ENCODE measurements at places on chromosomes 6 and 20.
A peak's percentile ranks its signal among the peaks of the same experiment; 100 is the strongest.

DNA sequence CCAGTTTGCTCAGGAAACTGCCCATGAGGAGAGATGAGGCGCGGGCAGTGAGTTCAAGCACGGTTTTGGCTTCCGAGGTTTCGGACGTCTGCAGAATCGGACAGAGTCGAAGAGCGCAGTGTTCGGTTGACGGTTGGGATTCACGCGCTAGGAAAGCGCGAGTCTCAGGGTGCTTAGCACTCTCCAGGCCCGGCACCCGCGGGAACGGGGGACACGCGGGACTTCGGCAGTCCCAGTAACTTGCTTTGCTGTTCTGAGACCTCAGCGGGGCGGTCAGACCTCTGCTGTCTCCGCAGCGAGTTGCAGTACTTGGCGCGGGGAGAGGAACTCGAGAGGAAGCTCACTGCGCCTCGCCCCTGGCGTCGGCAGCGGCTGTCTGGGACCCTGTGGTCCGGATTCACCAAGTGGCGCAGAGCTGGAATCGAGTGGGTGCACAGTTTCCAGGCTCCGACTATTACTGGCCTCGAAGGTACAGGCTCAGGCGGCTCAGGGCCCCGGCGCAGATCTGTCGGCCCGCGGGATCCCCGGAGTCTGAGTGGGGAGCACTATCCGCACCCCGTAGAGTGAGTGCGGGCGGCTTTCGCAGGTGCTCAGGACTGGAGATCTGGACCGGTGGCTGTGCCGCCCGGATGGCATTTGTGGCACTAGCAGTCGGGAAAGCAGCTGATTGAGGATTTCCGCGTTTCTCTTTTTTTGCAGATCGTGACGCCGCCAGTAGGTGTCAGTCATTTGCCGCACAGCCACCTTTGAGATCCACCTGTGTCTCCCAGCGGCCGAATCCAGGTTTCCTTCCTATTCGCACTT lies at the start of gene POM121L2:
TSS of gene POM121L2 (minus strand) at position 128 of the 804 bp plus-strand sequence. CDS start at position 25, 103 bp downstream.
- peak; percentile 28 for DNase-seq

DNA sequence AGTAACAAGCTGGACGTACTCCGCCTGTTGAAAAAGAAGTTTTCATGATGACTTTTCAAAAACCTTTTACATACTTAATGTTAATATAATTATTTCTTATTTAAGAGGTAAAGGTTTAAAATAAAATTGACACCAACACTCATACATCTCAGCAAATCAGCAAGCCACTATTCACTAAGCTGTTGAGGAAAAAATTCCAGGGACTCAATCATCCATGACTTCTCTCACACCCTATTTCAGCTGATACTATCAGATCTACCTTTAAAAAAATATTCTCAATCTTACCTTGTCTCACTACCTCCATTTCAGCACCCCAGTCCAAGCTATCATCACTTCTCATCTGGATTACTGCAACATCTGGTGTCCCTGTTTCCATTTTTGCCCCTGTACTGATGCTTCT lies 109.3 kb downstream of the HACE1 start:
- no peak for DNase-seq

GRCh38 chr6:25956226-25956625 lies 6.4 kb upstream of the TRIM38 start:
- no peak for DNase-seq

- peak; percentile 43 for DNase-seq
These were observed 1.9 kb downstream of the PHIP start for GRCh38 chr6:79076160-79076559.

DNA sequence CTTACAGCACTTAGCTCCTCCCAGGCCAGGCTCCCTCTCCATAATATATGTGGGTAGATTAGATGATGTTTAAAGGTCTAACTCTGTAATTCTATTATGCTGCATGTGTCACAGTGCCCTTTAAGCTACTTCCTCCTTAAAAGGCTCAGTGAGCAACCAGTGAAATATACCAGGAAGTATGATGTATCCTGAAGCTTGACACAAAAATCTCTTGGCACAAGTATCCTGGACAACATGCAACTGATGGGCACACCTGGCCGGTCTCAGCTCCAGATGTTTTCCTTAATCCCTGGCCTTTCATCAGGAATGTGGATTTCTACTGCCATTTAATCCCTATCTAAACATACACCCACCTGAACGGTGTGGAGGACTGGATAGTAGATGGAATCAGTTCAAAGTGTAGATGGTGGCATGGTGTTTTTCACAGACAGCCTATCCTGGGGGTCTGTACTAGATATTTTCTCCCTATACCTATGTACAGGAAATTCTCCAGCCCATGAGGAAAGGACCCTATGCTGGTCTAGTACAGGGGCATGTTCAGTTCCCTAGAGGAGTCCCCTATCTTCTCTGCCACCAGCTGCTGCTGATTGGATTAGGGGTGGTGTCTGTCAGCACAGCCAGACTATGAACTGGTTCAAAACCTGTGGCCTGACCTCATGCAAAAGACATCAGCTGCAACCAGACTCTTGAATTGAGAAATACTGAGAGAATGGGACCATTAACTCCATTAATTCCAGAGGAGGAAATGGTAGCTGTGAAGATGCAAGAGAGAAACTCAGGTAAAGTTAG lies 59.4 kb upstream of the CITED2 start:
- no peak for DNase-seq

DNA sequence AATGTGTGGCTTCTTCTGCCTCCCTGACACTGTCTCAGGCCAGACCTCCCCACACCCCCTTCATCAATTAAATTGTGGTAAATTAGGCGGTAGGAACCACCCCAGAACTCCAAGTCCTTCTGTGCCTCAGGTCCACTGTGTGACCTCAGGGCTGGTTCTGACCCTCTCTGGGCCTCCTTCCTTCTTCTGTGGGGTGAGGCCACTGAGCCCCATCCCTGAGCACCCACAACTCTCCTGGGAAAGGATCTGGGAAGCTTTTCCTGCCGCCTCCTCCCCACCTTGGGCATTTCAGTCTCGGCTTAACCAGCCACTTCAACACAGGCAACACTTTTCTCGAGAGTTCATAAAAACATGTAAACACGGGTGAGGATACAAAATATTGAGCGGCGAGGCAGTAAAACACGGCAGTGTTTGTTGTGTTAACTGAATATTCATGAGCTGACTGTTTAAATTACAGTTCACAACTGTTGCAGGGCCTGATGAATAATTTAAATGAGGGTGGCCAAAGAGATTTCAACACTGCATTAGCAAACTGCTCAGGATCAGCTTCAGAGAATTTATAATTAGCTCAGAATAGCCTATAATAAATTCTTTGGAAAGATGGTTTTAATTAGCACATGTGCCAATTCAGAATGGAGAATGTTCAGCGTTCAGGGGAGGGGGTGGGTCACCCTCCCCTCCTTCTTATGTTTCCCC lies 112.1 kb downstream of the TOX2 start:
- DNase-seq, result no peak

DNA sequence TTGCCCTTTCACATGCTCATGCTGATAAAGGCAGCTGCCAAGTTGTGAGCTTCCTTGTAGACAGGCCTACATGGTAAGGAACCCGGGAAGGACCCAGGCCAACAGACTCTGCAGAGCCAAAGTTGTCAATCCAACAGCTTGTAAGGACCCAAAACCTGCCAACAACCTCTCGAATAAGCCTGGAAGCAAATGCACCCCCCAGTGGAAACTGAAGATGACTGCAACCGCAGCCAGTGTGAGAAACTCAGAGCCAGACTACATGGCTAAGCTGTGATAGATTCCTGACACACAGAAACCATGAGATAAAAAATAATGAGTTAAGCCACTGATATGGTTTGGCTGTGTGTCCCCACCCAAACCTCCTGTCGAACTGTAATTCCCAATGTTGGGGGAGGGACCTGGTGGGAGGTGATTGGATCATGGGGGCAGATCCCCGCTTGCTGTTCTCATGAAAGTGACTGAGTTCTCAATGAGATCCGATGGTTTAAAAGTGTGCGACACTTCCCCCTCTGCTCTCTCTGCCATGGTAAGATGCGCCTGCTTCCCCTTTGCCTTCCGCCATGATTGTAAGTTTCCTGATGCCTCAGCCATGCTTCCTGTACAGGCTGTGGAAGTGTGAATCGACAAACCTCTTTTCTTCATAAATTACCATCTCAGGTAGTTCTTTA lies 18.8 kb upstream of the CLPSL2 start:
- DNase-seq, result peak; percentile 37

DNA sequence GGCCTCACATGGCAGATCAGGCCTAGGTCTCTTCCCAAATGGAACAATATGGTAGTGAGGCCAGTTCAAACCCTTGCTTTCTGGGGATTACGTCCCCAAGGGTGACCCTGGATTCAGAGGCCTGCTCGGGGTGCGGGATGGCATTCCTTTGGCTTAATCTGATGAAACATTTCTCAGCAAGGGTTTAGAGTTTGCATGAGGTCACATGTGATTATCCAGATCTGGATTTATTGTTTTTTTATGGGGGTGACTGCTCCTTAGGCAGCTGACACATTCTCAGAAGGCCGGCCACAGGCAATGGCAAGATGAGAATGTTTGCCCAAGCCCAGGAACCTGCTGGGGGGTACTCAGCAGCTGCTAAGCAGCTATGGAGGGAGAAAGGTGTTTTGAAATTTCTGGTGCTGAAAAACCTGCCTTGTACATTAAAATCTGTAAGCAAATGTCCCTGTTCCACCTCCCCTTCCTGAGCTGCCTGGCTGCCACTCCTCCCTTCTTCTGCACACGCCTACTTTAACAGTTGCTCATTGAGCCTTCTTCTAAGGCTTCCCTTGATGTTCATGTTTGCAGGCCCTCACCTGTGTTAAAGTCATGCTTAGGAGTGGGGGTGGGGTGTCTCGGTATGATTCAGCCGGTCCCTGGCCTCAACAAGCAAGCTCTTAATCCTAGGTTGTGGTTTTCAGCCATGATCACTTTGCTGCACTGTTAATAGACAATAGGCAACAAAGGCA lies 37.9 kb upstream of the FUCA2 start:
- DNase-seq, result no peak

- no peak for DNase-seq
These were observed 31.2 kb downstream of the RREB1 start for GRCh38 chr6:7138921-7139358.

DNA sequence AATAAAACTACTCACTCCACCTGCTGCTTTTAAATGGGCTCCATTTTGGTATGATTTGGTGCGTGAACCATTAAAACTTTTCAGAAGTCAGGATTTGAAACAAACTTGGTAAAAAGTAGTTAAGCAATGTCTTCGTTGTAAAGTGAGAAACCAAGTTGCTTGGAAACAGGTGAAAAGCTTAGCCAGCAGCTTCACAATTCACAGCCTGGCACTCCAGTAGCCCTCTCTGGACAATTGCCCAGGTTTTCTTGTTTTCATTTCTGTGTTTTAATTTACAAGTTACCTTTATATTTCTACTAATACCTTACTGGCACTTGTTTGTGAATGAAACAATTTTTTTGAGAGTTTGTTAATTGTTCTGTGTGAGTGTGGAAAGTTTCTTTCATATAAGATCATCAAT lies 12.8 kb downstream of the NT5E start:
- DNase-seq, result no peak
